ENCODE measurements at places on chromosomes 1 and 21. TPM values are rescaled to one million over a fixed set of nuclear protein-coding genes. Genes with fewer than 3 reads are reported as not detected.

The SPRR3 gene
- not detected for total RNA-seq

The ASCL5 gene
- not detected for total RNA-seq

The SEMA4A gene
- total RNA-seq: 1.8 TPM

The IGSF9 gene
- 48.5 TPM for total RNA-seq

GRCh38 chr1:39269791-39270342 is 65.4 kb downstream of the MACF1 start:
- H3K27me3 ChIP-seq: no peaks in the 10 kb centered on the region
- DNase-seq: peak; percentile 51
- H3K4me3 ChIP-seq: no peak overlapping the region
- peaks cover 4% of the 10 kb centered on the region for H3K4me1 ChIP-seq
- no peak overlapping the region for H3K27ac ChIP-seq
- no peaks in the 10 kb centered on the region for H3K36me3 ChIP-seq
